ENCODE measurements at places on chromosomes 13 and 19.

DNA sequence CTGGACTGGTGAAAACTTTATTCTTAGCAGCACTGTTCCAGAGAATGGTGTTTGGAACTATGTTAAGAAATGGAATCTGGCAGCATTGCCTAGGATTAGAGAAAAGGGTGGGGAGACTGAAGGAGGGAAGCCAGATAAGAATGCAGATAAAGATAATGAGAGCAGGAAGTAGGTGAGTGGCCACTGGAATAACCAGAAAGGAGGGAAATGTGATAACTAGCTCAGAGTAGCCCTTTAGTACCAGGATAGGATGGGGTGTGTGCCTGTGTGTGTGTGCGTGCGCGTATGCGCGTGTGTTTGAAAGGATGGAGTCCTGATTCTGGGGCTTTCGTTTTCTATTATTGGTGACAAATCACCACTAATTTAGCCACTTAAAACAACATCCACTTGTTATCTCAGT is 33.4 kb upstream of the FRY start:
- DNase-seq = no peak

DNA sequence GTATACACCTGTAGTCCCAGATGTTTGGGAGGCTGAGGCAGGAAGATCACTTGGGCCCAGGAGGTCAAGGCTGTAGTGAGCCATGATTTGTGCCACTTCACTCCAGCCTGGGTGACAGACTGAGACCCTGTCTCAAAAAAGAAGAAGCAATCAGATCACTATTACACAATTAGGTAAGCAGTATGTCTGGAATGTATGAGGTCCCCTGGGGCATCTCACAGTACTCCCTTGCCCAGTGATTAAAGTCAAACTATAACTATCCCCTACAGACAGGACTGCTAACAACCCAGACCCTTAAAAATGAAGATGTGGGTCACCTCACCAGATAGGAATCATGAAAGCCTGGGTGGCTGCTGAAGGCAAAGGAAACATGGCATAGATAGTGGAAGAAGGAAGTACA is 9.4 kb upstream of the PAN3 start:
- DNase-seq = no peak

DNA sequence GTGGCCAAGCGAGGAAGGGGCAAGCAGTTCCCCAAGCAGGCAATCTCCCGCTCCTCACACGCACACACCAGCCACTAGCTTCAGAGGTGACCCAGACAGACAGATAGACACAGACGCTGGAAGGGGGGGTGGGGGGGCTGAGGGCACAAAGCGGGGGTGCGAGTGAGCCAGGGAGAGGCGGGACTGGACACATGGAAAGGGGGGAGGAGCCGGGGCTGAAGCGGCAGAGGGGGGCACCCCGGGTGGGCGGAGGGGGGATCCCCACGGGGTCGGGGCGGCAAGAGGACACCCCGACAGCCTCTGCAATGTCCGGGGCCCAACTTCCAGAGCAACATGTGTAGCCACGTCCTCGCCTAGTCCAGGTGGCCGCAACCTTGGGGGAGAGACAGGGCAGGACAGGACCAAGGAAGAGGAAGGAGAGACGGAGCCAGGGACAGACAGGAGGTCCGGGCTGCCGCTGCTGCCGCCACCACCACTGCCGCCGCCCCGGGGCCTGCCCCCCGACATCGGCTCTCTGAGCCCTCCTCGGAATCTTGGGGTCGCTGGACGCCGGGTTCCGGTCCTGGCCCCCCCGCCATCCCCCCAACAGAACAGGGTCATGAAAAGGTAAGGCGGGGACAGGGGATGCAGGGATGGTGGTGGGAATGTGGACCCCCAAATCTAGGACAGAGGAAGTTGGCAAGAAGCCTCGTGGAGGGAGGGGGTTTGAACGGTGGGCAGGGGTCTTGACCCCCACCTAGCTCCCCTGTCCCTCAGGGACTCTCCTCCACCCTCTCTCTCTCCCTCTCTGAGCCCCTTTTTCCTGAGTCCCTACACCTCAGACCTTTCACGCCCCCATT is 1.1 kb downstream of the GRIN2D start:
- no peak for DNase-seq

GRCh38 chr13:111095911-111096501 is 19.1 kb upstream of the ARHGEF7 start:
- DNase-seq = no peak

DNA sequence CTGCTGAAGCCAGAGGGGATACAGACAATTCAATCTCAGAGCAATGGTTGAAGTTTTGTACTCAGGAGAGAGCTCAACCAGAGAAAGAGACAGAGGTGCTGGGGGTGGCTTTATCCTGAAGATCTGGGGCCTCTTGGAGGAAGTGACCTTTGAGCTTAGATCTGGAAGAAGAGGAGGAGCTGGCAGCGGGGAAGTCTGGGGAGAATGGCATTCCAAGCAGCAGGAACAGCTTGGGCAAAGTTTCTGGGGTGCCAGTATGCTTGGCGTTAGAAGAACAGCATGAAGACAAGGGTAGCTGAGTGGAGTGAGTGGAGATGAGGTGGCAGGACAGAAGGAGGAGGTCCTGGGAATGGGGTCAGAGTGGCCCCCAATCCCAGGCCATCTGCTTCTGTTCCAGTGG is 11.3 kb downstream of the MAST3 start:
- no peak for DNase-seq

DNA sequence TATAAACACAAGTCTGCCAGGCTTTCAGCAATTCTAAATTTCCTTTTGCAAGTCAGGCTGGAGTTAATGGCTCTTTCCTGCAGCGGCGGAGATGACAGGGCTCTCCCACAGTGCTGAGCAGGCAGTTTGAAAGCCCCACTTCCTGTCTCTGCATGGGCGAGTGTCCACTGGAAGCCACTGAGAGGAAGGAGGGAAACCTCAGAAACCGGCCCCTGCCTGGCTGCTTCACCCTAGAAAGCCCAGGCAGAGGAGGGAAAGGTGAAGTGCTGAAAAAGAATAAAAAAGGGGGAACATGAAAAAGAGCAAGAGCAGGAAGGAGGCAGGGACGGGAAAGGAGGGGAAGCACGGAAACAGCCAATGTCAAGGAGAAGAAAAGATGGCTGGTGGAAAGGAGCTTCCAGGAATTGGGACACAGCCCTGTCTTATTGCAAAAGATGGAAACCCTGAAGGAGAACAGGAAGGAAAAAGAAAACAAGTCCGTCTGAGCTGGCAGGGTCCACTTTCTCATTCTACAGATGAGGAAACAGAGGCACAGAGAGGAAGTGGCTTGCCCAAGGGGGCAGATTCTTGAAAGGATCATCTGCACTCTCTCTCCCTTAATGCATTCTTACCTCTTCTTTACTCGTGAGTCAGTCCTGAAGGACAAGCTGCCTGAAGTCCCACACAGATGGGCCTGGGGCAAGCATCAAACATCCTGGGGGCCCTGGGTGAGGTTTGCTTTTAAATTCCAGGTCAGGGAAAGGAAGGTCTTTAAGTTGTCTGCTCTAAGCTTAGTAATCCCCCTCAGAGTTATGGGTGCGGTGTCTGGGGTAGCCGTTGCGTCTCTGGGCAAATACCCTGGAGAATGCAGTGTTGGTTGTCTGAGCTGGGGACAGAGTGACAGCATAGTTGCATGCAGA is 38.8 kb upstream of the ALOX5AP start:
- peak; percentile 85 for DNase-seq

- DNase-seq = no peak
These were observed 41.6 kb upstream of the C1QTNF9 start for GRCh38 chr13:24267801-24268200.

- DNase-seq = no peak
These were observed 24.7 kb downstream of the KEAP1 start for GRCh38 chr19:10478476-10478875.

- DNase-seq = no peak
These were observed 529.2 kb upstream of the NBEA start for GRCh38 chr13:34412817-34413375.

DNA sequence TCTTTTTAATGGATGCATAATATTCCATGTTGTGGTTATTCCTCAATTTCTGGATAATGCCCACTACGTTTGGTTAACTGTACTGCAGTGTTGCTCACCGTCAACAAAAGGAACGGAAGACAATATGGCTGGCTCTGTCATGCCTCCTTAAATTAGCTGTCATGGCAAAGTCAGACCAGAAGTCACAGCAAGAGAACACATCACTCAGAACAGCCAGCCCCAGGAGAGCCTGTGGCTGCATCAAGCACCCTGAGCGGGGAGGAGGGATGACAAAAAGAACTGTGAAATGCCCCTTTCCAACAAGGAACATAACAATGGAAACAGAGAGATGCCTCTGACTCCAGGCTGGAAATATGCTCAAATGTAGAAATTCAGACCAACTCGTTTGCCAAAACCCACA is 366.0 kb upstream of the ZNF507 start:
- no peak for DNase-seq

DNA sequence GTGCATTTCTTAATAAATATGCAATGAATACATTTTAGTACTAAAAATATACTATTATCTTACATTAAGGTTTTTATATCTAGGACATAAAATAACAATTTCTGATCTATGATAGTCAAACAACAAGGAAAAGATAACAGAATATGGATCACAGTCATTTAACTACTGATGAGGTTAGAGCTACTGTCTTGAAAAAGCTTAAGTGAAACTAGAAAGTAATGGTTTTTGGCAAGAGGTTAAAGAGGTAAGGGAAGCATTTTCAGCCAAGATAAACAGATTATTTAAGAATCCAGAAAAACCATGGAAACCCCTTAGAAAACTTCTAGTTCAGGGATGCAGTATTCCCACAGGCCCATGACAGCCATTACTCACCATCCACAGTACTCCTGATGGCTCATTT is 787.4 kb downstream of the DACH1 start:
- no peak for DNase-seq

DNA sequence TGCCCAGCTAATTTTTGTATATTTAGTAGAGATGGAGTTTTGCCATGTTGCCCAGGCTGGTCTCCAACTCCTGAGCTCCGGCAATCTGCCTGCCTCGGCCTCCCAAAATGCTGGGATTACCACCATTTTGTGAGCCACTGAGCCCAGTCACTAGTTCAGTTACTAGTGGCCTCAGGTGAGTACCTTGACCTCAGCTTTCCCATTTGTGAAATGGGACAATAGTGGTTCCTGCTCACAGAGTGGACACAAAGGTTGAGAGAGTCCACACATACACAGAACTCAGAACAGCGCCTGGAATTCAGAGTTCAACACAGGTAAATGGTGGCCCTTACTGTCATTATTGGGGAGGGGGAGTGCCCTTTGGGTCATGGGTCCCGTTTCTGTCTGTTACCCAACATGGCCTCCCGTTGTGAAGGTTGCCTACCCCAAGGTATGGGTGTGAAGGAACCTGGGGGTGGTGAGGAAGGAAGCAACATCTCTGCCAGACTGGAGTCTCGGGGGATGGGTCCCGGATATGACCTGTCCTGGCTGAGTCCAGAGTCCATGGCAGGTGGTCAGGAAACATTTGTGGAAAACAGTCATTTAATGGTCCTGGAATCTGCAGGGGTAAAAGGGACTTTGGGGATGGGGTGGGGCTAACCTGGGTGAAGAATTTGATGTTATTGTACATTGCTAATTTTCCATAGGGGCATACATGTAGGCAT is 11.7 kb upstream of the IRGC start:
- no peak for DNase-seq

DNA sequence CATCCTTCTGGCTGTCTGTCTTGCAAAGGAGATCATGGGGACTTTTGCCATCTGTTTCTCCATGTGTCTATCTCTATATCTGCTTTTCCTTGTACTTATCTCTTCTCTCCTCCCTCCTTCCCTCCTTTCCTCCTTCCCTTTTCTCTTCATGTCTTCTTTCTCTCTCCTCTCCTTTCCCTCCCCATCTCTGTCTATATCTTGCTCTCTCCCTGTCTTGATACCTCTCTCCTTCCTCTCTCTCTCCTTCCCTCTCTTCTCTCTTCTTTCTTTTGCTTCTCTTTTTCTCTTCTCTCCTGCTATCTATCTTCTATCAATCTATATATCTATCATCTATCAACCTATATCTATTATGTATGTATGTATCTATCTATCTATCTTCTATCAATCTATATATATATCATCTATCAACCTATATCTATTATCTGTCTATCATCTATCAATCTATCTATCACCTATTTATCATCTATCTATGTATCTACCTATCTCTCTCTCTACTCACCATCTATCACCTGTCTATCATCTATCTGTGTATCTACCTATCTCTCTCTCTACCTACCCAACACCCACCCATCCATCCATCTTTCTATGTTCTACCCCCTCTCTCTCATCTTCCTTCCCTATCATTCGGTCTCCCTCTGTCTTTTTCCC is 27.5 kb downstream of the SPTBN4 start:
- DNase-seq = no peak

GRCh38 chr19:53873773-53874605 is 6.3 kb downstream of the MYADM start:
- DNase-seq = no peak

- DNase-seq = no peak
These were observed 5.8 kb downstream of the ZIC2 start for GRCh38 chr13:99987154-99988019.

- no peak for DNase-seq
These were observed 736.9 kb downstream of the EFNB2 start for GRCh38 chr13:105798541-105798940.

- DNase-seq = peak; percentile 95
These were observed 1.4 kb downstream of the USP12 start for GRCh38 chr13:27170221-27170515.

- no peak for DNase-seq
These were observed 87.9 kb downstream of the KLF5 start for GRCh38 chr13:73146707-73147106.

- no peak for DNase-seq
These were observed 2.3 kb downstream of the PODNL1 start for GRCh38 chr19:13935765-13936510.

GRCh38 chr19:6713773-6714692 is 6.4 kb downstream of the C3 start:
- no peak for DNase-seq

- DNase-seq = no peak
These were observed 767 bp downstream of the ETV2 start for GRCh38 chr19:35642312-35642711.

DNA sequence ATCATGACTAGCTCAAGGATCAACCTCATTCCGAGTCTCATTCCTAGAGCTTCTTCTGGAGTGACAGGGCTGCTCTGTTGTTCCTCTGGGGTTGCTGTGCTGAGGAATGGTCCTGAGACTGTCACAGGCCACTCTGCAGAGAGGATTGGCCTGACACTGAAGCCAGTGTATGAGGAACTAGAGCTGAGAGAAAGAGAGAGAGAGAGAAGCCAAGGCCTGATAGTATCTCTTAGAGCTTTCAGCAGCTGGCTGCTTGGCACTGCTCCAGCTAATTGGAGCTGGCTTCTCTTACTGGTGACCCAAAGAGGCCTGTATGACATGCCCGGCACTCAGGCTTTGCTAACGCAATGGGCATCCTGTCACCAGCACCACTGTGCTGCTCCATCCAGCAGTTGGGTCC is 73.4 kb upstream of the FLT1 start:
- peak; percentile 22 for DNase-seq

DNA sequence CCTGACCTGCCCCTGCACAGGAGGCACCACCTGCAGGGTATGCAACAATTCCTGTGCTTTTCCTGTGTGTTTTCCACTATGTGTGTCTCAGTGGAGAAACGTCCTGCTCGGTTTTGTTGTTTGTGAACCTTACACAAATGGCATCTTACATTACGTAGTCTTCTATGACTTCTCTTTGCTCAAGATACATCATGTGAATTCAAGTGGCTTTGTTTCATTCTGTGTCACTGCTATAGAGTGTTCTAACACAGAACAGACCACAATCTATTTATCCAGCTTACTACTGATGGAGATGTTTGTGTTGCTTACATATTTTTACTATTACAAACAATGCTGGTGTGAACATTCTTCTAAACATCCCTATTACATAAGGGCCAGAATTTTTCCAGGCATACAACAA is 97.7 kb downstream of the ANKRD10 start:
- no peak for DNase-seq

GRCh38 chr13:80783926-80784565 is 443.1 kb upstream of the SPRY2 start:
- DNase-seq = no peak

- no peak for DNase-seq
These were observed 16.1 kb downstream of the ADGRE1 start for GRCh38 chr19:6903446-6903845.
